ENCODE measurements at places on chromosomes 13 and 19. TPM values are rescaled to one million over a fixed set of nuclear protein-coding genes. Genes with fewer than 3 reads are reported as not detected.

- DNase-seq, result peak; percentile 92
Observed at GRCh38 chr19:16371540-16371986, 46.9 kb downstream of the KLF2 start.

DNA sequence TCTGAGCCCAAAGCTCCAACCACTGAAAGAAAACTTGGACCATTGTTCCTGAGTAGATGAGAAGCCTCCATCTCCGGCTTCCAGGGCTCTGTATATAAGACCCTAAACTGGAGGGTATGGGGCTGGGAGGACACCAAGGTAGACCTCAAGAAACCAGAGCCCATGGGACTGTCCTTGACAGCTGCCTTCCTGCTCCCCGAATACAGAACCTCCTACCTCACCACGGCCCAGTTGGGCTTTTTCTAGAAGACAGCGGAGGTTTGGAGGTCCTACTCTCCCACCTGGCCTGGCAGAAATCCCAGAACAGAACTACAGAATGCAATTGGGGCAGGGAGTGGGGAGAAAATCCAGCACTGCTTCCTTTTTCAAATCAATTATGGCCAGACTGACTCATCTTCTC, 177.3 kb upstream of the ZNF507 start:
- no peak for DNase-seq

- DNase-seq, result no peak
Observed at GRCh38 chr19:2800506-2800905, 15.2 kb downstream of the THOP1 start.

- DNase-seq, result no peak
Observed at GRCh38 chr19:10691883-10692282, 9.4 kb upstream of the QTRT1 start.

DNA sequence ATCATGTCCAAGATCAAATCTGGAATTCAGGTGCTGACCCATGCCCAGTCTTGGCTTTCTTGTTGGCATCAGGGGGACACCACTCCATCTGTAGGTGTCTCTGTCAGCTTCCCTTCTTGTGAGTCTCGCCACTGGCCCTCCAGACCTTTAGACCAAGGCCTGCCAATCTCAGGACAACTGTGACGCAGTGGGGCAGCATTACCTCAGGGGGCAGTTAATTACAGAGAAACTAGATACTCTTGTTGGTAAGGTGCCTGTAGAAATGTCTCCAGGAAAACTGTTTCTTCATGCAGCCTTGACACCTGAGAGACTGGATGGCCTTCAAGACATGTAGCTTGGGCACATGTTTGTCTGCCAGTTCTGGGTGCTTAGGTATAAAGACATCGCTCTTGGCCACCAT, 46.7 kb upstream of the DACH1 start:
- DNase-seq, result no peak

DNA sequence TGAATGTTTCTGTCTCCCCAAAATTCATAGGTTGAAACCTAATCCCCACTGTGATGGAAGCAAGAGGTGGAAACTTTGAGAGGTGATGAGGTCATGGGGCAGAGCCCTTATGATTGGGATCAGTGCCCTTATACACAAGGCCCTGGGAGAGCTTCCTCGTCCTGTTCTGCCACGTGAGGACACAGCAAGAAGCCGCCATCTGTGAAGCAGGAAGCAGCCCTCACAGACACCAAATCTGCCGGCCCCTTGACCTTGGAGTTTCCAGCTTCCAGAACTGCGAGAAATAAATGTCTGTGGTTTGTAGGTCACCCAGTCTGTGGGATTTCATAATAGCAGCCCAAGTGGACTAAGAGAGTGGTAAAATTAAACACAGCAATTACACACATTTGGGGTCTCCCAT, 737.4 kb downstream of the UQCRFS1 start:
- DNase-seq, result no peak

GRCh38 chr13:63190219-63190618, 1774.6 kb upstream of the PCDH20 start:
- DNase-seq, result no peak

Gene FBL
- 376 TPM for total RNA-seq

DNA sequence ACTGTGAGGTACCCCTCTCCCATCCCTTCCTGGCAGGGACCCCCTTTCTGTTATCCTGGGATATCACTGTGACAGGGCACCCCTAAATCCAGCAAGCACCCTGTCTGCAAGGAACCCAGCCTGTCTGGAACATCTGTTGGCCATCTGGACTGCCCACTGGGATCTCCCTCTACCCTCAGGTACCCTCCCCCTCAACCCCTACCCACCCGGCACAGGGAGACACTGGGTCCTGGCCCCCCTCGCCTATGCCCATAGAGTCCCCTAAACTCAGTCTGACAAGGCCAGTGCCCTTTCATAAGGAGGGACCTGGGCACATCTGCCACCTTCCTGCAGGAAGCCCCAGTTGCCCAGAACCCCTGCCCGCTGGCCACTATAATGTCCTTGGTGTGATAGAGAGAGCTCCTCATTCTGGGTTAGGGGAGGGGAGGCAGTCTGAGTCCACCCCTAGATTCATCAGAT, 2.8 kb upstream of the SLC27A5 start:
- no peak for DNase-seq

Gene KLK15
- total RNA-seq, result not detected

Gene MAST1
- total RNA-seq, result 23.4 TPM

DNA sequence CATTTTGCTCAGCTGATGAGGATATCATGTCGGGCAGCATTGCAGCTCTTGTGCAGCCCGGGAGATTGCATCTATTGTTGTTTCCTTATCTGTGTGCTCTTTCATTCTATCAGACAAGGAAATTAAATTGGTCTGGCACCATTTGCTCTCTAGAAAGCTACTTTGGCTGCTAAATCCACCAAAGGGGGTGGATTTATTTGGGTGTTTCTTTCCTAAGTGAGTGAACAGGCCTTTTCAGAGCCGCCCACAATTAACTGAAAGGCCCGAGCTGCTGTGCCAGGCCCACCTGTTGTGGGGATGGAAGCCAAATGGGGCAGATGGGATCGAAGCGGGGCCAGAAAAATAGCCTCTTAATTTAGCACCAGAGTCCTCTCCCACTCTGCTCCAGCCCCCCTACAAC, 99.4 kb downstream of the DNAJC15 start:
- no peak for DNase-seq

Gene EFNA2
- not detected for total RNA-seq

DNA sequence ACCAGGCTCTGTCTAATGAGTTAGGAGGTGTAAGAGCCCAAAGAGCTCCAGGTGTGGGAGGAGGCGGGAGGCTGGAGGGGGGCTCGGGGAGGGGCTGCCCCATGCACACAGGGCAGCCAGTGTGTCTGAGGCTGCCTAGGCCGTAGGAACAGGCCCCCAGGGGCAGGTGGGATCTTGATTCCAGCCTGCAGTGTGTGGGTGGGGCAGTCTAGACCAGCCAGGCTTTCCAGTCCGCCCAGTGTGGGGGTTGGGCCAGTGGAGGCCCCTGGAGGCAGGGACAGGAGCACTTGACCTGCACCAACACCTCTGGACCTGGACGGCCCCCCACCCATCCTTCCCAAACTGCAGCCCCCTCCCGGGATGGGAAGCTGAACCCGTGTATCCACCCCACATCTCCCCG, 5.4 kb upstream of the CAMSAP3 start:
- DNase-seq, result no peak

- peak; percentile 38 for DNase-seq
Observed at GRCh38 chr13:95624020-95624419, 20.5 kb downstream of the DZIP1 start.

Gene SMIM7
- total RNA-seq, result 96.3 TPM

- no peak for DNase-seq
Observed at GRCh38 chr13:36352350-36352749, 6.2 kb upstream of the SPART start.

- no peak for DNase-seq
Observed at GRCh38 chr13:44894001-44894770, 95.1 kb downstream of the NUFIP1 start.

GRCh38 chr19:7617172-7617571, 12.2 kb downstream of the XAB2 start:
- DNase-seq, result no peak

DNA sequence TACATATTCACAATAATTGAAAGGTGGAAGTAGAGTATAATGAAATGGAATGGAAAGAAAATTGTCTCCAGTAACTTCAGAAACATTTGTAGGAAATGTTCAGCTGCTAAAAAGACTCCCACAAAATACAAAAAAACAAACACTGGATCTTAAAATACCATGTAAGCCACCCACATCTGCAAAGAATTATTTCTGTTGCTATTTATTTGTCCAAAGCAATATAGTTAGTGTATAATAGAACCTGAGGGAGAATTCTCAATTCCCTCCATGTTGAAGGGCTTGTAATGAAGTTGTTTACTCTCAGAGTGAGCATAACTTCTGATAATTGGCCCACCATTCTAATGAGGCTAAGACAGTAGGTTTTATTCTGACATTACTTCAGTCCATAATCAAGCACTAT, 37.4 kb upstream of the KLF12 start:
- no peak for DNase-seq

- DNase-seq, result no peak
Observed at GRCh38 chr13:27593267-27593666, 27.1 kb downstream of the LNX2 start.

GRCh38 chr19:18340190-18340989, at the start of gene PGPEP1:
Gene PGPEP1, plus strand, starts transcription at chr19:18340598. Its CDS starts 84 bp downstream, at chr19:18340682.
- peak; percentile 81 for DNase-seq

GRCh38 chr13:20035130-20035529, 76.6 kb downstream of the ZMYM2 start:
- DNase-seq, result no peak

DNA sequence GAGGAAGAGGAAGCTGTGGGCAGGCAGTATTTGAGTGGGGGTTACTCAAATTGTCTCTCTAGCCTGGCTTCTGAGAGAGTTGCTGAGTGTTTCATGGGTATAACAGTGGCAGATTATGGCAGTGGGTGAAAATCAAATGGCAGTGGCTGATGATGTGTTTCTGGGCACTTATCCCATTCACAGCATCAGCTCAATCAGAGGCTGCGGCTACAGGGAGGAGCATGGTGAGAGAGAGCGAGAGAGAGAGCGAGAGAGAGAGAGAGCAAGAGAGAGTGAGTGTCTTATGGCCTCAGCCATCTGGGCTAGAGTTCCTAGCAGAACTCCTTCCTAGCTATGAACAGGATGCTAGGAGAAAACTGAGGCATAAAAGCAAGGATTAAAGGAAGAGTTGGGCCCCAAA, 178.9 kb downstream of the OLFM4 start:
- no peak for DNase-seq

Gene IFI30
- total RNA-seq, result 170 TPM

GRCh38 chr19:16889366-16889882, 625 bp downstream of the F2RL3 start:
- no peak for DNase-seq

DNA sequence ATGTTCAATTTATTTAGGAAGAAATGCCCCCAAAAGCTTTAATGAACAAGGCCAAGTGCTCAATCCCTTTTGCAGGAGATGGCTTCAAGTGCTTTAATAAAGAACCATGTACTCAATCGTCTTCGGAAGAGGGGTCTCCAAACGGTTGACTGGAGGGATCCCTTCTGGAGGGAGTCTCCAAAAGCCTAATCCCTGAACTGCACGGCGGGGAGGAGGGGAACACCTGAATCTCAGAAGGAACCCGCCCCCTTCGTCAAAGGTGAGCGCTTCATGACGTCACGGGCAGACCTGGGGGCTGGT, 505 bp downstream of the PAF1 start:
- no peak for DNase-seq

- DNase-seq, result no peak
Observed at GRCh38 chr19:4338441-4339355, at the start of gene STAP2. Gene STAP2, minus strand, starts transcription at chr19:4338827. Its CDS starts 74 bp downstream, at chr19:4338753.

- DNase-seq, result no peak
Observed at GRCh38 chr19:30119180-30119908, 177.3 kb downstream of the URI1 start.

GRCh38 chr13:31201341-31202031, 1.7 kb downstream of the B3GLCT start:
- DNase-seq, result no peak

- DNase-seq, result no peak
Observed at GRCh38 chr13:82625717-82626116, 1256.6 kb downstream of the SLITRK1 start.

DNA sequence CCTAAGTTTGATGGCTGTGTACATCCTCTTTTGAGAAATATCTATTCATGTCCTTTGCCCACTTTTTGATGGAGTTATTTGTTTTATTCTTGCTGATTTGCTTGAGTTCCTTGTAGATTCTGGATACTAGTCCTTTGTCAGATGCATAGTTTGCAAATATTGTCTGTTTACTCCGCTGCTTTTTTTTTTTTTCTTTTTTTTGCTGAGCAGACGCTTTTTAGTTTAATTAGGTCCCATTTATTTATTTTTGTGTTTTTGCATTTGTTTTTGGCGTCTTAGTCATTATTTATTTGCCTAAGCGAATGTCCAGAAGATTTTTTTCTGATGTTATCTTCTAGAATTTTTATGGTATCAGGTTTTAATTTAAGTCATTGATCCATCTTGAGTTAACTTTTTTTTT, 114.9 kb downstream of the GPC6 start:
- DNase-seq, result no peak

DNA sequence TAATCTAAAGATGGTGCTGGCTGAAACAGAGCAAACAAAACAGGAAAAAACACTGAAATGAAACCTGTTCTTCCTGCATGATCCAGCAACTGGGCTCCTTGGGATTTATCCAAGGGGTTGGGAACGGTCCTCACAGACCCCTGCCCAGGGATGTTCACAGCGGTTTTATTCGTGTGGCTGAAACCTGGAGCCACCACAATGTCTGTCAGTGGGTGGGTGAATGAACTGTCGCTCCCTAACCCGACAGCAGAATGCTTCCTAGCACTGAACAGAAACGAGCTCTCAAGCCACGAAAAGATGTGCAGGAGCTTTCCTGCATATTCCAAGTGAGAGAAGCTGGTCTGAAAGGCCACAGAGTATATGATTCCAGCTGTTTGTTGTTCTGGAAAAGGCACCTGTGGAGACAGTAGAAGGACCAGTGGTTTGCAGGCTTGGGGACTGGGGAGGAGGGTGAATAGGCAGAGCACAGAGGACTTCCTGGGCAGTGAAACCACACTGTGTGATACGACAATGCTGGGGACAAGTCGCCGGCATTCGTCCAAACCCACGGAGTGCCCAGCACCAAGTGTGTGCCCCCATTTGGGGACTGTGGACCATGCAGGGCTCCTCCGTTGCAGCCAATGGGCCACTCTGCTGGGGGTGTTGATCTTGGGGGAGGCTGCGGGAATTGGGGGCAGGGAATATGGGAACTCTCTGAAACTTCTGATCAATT, 73.9 kb downstream of the TEX29 start:
- DNase-seq, result no peak

Gene ZNF442
- 0.77 TPM for total RNA-seq

DNA sequence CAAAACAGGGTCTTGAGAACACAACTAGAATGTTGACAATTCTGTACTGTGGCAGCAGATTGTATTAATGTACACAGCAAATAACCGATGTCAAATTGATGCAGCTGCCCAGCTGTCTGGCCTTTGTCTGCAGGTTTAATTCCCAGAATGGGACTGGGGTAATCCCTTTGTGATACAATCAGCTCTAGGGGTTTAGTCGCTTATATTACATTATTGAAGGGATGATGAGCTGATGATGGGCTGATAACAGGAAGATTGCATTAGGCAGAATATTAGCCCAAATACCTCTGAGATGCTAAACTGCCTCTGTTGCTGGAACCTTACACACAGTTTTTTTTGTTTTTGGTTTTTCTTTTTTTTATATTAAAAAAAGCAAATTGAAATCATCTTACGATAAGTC, 265.0 kb downstream of the RBM26 start:
- DNase-seq, result no peak

All from OCI-LY7 (cell line).